ENCODE measurements at places on chromosomes 1 and 21.

- ATAC-seq, result no peak
Observed at GRCh38 chr1:85214654-85215053, 13.8 kb upstream of the SYDE2 start.

GRCh38 chr1:30650038-30650967 is 73.1 kb downstream of the MATN1 start:
- ATAC-seq, result no peak

DNA sequence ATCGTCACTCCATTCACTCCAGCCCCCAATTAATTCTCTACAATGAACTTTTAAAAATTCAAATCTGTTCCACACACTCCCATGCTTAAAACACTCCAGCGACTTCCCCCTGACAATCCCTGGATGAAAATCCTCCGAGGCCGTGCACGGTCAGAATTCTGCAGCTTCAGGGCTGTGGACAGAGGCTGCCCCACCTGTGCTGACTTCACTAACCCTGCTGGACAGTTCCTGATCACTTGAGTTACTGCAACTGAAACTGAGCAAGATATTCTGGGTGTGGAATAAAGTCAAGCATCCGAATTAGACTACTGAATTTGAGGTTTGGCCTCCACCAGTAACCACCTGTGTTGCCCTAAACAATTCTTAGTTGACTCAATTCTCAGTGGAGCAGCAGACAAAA is 1.0 kb upstream of the JAK1 start:
- ATAC-seq, result no peak

GRCh38 chr1:185598332-185598731 is 135.9 kb upstream of the HMCN1 start:
- ATAC-seq, result no peak

- ATAC-seq, result no peak
Observed at GRCh38 chr1:54456361-54456760, 50.2 kb upstream of the SSBP3 start.

DNA sequence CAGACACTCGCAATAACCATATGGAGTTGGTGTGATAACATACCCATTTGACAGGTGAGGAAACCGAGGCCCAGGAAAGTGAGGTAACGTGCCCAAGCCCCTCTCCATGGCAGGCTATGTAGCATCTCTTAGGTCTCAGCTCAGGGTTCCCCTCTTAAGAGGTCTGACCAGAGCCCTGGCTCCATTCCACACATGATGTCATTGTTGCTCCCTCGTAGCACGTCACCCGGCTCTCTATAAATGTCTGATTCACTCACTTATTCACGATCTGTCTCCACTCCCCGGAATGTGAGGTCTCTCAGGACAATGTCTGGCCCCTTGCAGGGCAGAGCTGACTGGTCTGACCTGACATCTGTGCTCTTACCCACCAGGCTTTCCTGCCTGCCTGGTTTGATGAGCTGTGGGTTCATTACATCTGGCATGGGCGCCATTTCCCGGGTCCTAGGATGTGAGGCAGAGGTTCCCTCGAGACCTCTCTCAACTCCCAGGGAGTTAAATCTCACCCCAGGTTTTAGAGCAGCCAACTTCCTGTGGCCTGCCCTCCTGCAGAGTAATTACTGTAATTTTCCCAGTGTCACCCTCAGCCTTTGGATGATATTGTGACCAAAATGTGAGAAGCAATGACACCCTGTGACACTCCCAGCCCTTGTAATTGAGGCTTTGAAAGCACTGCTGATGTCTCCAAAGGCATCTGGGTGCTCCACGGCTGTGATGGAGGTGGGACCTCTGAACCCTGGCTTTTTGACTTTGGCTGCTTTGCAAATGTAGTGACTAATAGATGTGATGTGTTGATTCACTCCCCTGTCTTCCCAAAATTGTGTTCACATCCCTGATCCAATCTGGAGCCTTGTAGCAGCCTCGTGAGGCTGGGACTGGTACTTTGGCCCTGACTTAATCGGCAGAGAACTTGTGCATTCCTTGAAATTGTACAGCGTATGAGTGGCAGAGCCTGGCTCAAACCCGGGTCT is 10.6 kb downstream of the ACTL8 start:
- peak; percentile 19 for ATAC-seq

GRCh38 chr1:244065063-244065793 is 14.1 kb downstream of the ZBTB18 start:
- no peak for ATAC-seq

DNA sequence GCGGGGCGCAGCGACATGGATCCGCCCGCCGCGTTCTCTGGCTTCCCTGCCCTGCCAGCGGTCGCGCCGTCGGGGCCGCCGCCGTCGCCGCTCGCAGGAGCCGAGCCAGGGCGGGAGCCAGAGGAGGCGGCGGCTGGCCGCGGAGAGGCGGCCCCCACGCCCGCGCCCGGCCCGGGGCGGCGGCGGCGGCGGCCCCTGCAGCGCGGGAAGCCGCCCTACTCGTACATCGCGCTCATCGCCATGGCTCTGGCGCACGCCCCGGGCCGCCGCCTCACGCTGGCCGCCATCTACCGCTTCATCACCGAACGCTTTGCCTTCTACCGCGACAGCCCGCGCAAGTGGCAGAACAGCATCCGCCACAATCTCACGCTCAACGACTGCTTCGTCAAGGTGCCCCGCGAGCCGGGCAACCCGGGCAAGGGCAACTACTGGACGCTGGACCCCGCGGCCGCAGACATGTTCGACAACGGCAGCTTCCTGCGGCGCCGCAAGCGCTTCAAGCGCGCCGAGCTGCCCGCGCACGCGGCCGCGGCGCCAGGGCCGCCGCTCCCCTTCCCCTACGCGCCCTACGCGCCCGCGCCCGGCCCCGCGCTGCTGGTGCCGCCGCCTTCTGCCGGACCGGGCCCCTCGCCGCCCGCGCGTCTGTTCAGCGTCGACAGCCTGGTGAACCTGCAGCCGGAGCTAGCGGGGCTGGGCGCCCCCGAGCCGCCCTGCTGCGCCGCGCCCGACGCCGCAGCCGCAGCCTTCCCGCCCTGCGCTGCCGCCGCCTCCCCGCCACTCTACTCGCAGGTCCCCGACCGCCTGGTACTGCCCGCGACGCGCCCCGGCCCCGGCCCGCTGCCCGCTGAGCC is 459 bp downstream of the FOXE3 start:
- ATAC-seq, result peak; percentile 84

DNA sequence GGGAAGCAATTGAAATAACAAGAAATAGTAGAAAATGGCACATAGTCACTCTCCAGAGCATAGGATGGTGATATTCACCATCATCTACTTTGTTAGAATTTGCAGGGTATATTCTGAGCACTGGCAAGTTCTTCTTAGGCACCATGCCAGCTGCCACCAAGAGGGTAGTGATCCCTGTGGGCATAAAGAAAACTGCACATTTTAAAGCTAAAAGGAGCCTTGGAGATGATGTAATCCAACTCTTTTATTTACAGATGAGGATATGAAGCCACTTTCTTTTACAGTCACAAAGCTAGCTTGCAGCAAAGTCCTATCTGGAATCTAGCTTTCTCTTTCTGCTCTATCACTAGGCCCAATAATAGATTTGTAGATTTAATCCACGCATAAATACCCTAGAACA is 69.0 kb downstream of the PTGER3 start:
- ATAC-seq, result no peak

- peak; percentile 38 for ATAC-seq
Observed at GRCh38 chr1:112714313-112715263, 544 bp downstream of the PPM1J start.

GRCh38 chr21:34200288-34200905 is 127.0 kb downstream of the MRPS6 start:
- ATAC-seq, result no peak

DNA sequence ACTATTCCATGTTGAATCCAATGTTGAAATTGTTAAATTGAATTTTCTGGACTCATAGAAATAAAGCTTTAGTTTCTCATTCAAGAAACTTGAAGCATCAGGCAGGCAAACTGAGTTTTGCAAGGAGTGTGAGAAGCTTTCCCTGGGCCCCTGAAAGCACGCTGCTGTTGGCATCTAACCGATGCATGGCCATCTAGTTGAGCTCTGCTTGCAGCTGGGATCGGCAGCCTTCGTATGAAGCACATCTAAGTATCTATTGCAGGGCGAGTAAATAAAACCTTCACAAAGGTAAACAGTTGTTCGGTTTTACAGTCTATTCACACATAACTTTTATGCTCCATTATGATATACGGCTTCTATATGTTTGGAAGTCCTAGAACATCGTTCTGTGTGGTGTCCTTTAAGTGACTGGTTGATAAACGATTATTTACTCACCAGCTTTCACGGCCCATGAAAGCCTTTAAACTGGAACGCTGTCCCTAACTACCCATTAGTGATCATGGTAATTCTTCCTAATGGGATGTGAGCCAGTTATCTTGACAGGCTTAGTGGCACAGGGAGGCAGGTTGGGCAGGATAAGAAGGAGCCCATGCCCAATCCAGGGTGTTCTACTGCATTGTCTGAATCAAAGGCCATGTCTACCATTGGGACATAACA is 71.7 kb downstream of the SEC16B start:
- ATAC-seq, result no peak
